ENCODE measurements at places on chromosomes 6 and 20.

GRCh38 chr20:56187534-56188165 is 60.9 kb upstream of the MC3R start:
- DNase-seq: no peak

DNA sequence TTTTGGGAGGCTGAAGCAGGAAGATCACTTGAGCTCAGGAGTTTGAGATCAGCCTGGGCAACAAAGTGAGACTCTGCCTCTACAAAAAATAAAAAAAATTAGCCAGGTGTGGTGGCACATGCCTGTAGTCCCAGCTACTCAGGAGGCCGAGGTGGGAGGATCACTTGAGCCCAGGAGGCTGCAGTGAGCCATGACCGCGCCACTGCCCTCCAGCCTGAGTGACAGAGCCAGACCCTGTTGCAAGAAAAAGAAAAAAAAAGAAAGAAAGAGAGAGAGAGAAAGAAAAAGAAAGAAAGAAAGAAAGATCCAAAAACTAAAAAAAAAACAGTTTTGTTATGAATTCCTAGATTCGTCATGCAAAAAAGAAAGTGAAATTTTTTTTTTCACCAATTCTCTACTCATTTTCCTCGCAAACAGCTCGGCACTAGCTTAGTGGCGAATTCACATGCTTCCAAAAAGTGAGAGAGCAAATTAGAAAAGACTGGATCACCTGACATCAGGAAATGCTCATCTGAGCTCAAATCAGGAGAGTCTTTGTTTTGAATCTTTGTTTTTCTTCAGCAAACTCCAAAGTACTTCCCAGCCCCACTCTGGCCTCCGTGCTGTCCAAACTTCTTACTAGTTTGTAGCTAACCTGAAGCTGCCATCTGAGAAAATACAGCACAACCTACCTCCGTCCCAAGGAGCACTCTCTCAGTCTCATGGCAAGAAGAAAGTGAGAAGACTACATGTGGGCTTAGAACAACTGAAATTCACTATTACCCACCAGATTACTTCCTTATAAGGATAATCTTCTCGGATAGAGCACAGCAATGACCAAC is 27.0 kb downstream of the IPCEF1 start:
- DNase-seq: no peak

DNA sequence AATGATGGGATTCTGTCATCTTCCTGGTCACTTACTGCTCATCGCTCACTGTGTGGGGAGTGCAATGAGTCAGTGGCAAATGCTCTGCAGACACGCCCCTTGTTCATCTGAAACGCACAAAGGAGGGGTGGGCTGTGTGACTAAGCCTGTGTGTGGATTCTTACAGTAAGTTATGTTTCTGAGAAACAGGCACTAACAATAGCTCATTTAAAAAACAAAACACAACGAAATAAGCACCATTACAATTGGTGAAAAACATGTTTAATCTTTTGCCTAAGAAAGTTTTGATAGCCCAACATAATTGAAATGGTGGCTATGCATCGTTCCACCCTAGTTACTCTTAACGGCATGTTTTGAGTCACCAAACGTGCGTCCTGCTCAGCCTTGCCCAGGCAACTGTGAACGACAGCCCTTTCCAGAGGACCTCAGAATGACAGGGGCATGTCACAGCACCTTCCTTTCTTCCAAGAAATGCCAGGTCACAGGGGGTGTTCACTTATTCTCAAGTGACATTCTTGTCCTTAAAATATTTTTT is 118.4 kb upstream of the SGK1 start:
- DNase-seq: no peak

- DNase-seq: no peak
These were observed 13.0 kb downstream of the PERP start for GRCh38 chr6:138094260-138094659.

GRCh38 chr6:83696674-83697073 is 12.2 kb downstream of the SNAP91 start:
- no peak for DNase-seq

- DNase-seq: no peak
These were observed 22.8 kb downstream of the FOXQ1 start for GRCh38 chr6:1334684-1335083.

DNA sequence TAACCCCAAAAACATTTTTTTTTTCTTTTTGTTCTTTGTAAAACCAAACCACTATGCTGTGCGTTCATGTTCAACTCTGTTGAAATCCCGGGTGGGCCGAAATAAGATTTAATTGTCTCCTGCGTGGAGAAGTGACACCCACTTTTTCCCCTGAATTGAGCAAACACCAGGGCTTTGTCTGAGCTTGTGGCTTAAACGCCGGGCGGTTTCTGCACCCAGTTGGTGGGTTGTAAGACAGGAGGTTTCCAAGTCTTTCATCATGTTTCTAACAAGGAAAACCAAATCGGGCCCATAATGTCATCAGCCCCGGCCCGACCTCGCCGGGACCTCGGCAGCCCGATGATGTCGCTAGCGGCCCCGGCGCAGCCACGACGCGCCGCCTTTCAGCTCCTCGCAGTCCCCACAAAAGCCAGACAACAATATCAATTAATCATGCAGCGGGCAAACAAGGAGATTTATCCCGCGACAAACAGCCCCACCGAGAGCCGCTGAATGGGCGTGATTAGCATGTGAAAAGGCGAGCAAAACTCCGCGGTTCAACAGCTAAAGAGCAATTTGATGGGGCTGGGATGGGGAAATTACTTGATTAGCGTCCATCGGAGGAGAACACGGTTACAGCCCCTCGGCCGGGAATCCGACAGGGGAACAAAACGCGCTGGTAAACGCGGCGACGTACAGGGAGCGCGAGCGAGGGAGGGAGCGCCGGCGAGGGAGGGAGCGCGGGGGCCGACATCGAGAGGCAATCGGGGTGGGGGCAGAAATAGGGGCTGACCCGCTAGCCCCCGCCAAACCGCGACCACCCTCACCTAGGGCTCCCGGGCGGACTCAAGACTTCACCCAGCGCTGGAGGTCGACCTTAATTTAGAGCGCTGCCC is 5.3 kb downstream of the LINC00237 start:
- no peak for DNase-seq

- no peak for DNase-seq
These were observed 32.1 kb upstream of the TGM2 start for GRCh38 chr20:38197217-38197616.

GRCh38 chr6:29641430-29642148 is 8.6 kb upstream of the GABBR1 start:
- DNase-seq: no peak

GRCh38 chr6:44304282-44305199 is 8.6 kb downstream of the AARS2 start:
- DNase-seq: no peak

- DNase-seq: no peak
These were observed 70.8 kb downstream of the TNFAIP3 start for GRCh38 chr6:137937834-137938233.

DNA sequence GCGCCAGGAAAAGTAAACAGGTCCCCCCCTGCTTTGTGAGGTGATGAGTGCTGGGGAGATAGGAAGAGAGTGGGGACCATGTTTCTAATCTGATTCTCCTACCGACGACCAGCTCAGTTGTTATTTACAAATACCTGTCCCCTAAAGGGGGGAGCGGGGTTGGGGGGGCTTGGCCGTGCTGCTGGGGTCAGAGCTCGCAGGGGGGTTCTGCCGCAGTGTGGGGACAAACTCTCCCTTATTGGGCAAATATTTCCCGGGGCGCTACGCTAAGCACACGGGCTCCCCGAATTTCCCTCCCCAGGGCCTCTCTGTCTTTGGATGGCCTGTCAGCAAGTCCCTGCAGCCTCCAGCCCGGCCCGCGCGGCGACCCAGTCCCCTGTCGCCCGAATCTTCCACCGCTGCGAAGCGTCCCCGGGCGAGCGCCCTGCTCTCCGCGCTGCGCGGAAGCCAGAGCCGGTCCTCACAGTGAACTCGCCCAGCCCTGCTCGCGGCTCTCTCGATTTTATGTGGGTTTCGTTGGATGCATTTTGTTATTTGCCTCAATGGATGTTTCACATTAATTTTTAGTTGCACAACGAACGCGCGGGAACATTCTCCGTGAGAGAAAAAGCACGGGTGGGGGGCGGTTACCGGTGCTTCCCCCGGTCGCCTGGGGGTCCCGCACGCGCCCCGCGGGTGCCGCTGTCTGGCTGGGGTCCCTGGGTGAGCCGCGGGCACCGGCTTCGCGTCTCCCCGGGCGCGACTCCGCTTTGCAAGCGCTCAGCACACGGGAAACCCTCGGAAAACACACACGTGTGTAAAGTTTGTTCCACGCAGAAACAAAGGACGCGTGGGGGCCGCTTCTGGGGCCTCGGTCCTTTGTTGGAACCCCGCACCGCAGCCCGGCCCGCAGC is 1.5 kb upstream of the STX16 start:
- DNase-seq: no peak

- DNase-seq: peak; percentile 30
These were observed 144.0 kb downstream of the PRL start for GRCh38 chr6:22152841-22153240.

- no peak for DNase-seq
These were observed 94.2 kb downstream of the OLIG3 start for GRCh38 chr6:137399881-137400443.

DNA sequence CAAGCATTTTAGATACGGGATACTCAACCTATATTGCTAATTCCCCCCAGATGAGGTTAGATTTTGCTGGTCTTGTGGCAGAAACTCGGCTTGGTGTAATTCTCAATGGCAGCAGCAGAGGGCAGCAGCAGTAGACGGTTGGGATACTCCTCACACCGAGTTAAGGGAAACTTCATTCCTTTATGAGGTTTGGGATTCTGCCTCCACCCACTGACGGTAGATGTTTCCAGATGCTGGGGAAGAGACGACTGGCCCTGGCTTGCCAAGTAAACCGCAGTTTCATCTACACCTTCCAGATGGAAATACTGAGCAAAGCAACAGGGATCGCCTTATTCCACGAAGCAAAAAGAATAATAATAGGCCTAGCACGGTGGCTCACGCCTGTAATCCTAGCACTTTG is 8.2 kb upstream of the TBC1D7 start:
- DNase-seq: peak; percentile 36

DNA sequence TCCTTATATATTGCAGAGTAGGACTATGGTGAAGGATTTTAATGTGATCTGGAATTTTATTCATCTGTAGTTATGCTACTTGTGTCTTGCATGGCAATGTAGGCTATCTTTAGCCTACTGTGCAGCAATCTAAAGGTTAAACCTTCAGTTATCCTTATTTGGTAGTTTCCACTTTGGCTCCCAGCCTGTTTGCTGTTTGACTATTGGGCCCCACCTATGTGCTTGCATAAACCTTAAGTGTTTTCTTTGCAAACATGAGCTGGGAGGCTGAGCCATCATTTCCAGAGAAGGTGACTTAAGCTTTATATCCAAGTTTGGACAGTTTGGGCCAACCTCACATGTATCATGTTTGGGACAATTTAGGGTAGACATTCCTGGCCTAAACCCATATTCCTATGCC is 537.5 kb downstream of the BTBD3 start:
- DNase-seq: no peak

DNA sequence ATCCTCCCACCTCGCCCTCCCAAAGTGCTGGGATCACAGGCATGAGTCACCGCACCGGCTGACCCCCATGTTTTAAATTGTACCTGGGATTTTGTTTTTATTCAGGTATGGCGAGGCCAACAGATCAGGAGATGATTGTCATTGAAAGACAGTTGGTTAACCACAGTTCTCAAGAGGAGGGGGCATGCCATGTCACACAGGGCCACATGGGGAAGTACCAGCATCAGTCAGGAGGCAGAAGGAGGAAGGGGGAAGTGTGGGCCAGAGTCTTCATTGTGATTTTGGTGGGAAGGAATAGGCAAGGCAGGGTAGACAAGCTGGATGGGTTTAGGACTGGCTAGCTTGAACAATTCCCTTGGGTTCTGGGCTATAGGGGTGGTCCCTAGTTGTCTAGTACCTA is 9.9 kb upstream of the MMP9 start:
- DNase-seq: no peak

DNA sequence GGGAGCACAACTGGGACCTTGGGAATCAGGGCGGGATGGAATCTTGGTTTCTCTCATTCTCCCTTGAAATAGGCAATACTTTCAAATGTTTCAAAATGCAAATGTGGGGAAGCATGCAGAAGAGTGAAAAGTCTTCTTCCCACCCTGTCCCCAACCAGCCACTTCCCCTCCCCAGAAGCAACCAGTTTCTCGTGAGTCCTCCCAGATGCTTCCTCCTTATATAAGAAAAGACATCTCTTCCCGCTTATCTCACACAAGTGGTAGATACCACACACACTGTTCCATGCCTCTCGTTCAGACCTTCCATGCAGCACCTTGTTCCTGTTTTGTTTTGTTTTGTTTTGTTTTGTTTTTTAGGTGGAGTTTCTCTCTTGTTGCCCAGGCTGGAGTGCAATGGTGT is 25.1 kb downstream of the HCK start:
- no peak for DNase-seq

GRCh38 chr6:116665464-116665863 is 3.1 kb downstream of the ZUP1 start:
- DNase-seq: no peak

GRCh38 chr6:14206391-14206790 is 88.8 kb downstream of the CD83 start:
- no peak for DNase-seq

- DNase-seq: no peak
These were observed 4.3 kb downstream of the E2F1 start for GRCh38 chr20:33681728-33682353.

- no peak for DNase-seq
These were observed 1616.0 kb downstream of the KHDRBS2 start for GRCh38 chr6:60670036-60670435.

GRCh38 chr6:79048611-79049010 is 29.4 kb downstream of the PHIP start:
- DNase-seq: peak; percentile 3

GRCh38 chr6:149046822-149047246 is 270.7 kb upstream of the TAB2 start:
- DNase-seq: no peak

- no peak for DNase-seq
These were observed 31.4 kb downstream of the GHRH start for GRCh38 chr20:37230200-37230599.

GRCh38 chr20:46592580-46593362 is 42.3 kb upstream of the OCSTAMP start:
- no peak for DNase-seq

DNA sequence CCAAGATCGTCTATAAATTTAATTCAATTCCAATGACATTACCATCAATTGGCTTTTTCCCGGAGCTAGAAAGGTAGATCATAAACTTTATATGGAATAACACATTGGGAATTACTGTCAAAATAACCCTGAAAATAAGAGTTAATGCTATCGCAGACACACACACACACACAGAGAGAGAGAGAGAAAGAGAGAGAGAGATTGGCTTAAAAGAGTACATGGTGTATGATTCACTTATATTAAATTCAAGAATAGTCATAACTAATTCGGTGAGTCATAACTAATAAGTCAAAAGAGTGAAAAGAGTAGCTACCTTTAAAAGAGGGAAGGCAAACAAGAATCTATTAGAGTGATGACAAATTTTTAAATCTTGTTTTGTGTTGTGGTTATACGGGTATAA is 425.5 kb downstream of the TBC1D32 start:
- no peak for DNase-seq

GRCh38 chr6:151870375-151870774 is 62.9 kb downstream of the ESR1 start:
- DNase-seq: no peak

GRCh38 chr20:16692442-16692841 is 37.4 kb upstream of the SNRPB2 start:
- DNase-seq: no peak

GRCh38 chr6:14035071-14035847 is 82.3 kb upstream of the CD83 start:
- peak; percentile 40 for DNase-seq
